NCI-H1436 (cell line): ENCODE measurements at places on chromosomes 16 and 17.

DNA sequence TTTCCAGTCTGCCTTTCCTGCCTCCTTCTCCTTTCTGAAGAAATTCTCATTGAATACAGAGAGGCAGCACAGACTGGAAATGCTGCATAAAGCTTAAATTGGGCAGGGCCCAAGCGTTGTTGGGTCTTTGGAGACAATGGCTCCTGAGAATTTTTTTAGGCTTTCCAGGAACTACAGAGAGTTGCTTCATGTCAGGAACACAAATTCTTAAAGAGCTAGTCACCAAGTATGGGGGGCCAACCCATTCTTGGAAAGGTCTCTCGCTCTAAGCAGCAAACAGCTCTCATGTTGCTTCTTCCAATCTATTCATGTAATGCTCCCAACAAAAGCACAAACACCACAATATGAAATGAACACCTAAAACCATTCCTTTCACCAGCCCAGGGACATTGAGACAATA, 6.9 kb downstream of the HNF1B start:
- DNase-seq: no peak

GRCh38 chr17:45244725-45245656, 16.9 kb downstream of the SPATA32 start:
- no peak for DNase-seq

- DNase-seq: no peak
Observed at GRCh38 chr16:82071421-82071820, 36.4 kb downstream of the HSD17B2 start.

- no peak for DNase-seq
Observed at GRCh38 chr17:13643180-13643579, 41.5 kb upstream of the HS3ST3A1 start.

- DNase-seq: no peak
Observed at GRCh38 chr17:74527756-74528155, 3.5 kb downstream of the CD300LB start.

GRCh38 chr16:72066747-72067146, 3.7 kb downstream of the HPR start:
- DNase-seq: peak; percentile 7

- no peak for DNase-seq
Observed at GRCh38 chr17:78563189-78564145, 13.7 kb downstream of the DNAH17 start.

DNA sequence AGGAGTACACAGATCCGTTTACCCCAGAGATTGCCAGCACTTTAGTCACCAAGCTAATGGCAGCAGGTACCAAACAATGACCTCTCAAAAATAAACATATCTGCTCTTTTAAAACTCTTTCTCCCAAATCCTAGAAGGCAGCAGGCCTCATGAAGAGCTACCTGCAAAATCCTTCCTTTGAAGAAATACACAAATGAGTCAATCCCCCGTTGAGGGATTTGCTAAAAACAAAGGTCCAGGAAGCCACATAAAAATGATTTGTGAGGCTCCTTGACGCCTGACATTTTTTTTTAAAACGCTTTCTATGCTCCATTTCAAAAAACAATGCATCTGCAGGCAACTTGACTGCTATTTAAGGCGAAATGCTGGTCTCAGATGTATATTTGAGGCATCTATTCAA, 58.2 kb downstream of the NACA2 start:
- peak; percentile 13 for DNase-seq

GRCh38 chr17:45342871-45343526, 26.2 kb upstream of the MAP3K14 start:
- DNase-seq: no peak

DNA sequence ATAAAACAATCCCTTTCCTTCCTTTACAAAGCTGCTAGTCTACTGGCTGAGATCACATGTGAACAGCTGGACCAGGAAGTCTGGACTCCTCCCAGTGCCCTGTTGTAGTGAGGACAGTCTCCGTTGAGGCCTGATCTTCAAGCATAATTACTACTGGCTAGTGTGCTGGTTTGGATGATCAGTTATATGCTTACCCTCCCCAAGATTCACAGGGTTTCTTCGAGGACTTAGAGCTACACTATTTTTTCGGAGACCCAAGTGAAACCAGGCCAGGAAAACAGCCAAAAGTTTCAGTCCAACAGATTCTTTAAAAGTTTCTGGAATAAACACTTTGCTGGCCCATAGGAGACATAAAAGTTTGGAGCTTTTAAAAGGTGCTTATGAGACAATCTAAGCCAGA, 194.9 kb upstream of the CDH11 start:
- no peak for DNase-seq

DNA sequence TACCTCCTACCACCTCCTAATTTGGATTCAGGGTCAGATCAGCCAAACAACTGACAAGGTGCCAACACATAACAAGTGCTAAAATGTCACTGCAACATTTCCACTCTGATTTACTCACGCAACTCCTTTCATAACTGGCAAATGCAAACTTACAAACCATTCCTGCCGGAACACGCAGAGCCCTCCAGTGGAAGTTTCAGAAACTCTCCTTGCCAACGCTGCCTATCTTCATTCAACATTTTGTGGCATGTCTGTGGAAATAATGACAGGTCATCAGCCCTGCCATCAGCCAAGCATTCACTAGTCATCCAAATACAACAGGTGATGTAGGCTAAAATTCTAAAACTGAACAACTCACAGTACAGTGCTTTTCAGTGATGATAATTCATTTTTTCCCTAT, 37.7 kb upstream of the OR3A1 start:
- DNase-seq: no peak

DNA sequence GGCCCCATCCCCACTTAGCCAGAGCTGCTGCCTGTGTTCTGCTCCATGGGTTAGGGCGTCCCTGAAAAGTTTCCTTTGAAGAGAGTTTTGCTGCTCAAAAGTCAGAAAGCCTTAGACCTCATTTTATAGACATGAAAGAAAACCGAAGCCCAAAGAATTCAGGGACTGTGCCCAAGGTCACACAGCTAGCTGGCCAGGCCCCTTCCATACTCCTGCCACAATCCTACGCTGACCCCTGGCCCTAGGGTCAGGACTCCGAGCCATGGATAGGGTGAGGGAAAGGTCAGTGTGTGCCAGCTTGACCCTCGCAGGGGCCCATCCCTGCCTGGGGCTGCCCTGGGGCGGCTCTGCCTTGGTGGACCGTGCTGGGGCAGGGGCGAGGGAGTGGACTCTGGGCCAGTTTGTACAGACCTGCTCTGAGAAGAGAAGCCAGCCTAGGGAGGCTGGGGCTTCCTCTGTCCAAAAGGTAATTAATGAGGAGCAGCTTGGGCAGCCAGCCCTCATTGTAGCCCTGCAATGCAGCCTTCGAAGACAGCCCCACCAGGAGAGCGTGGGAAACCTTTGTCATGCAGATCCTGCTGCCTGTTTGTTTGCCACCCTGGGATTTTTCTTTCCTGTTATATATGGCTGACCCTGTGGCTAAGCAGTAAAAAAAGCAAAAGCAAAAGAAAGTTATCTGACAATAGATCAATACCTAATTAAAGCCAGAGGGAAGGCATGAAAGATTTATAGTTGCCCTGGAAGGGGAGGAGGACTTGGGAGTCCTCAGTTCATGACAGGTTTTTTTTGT, 37.4 kb downstream of the RHBDL3 start:
- no peak for DNase-seq

DNA sequence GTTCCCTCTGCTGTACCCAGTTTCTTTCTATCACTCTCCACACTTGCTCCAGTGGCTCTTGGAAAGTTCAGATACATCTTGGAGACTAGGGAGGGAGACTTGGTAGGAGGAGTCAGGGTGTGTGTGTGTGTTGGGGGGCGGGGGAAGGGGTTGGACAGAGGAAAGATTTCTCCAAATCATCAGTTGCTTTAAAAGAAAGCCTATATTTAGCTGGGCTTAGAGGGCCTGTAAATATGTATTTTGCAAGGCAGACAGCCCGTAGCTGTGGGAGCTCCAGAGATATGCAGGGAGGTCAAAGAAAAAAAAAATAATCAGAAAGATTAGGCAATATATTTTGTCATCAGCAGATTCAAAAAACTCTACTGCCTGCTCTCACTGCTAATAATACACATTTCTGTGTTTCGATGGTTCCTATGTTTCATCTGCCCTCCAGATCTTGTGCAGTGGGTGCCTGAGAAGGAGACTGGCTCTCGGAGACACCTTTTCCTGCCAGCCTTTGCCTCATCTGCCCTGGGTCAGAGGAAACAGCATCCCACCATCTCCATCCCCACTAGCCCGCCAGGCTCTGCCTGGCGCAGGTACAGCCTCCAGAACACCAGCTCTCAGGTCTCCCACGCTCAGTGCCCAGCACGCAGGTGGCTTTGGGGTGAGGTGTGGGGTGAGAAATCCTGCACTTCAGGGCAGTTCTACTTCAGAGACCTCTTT, 4.8 kb upstream of the PPP1R9B start:
- no peak for DNase-seq

DNA sequence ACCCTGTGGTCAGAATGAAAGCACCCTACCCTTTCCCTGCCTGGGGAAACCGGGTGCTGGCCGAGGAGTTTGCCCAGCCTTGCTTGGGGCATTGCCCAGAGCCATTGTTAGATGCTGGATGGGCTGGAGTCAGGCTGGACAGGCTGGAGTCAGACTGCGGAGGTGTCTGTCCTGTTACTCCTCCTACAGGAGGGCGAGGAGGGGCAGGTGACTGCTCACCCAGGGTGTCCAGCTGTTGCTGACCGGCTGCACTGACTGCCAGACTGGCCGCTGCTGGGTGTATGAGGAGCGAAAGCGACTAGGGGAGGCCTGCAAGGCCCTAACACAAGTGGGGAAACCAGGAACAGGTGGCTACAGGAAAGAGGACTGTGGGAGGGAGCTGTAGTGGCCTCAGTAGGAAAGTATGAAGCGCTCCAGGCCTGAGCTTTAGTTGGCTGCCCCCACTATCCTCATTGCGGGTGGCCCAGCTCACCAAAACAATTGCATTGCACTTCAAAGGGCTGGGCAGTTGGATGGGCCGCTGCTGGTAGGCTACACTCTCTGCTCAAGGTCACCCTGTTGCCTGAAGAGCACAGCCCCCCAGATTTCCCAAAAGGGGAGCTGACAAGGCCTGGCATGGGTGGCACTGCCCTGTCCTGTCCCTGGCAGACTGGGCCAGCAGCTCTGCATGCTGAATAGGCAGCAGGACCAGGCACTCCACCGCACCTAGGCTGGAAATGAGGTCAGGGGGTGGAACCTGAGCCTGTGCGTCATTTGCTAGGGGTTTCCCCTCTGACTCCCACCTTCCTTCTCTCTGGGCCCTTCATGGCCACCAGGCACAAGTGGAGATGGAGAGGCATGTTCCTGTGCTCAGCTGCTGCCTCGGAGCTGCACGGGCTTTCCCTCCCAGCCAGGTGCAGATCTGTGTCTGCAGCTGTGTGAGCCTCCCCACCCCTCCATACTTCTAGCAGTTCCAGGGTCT, 18.4 kb downstream of the LDHD start:
- no peak for DNase-seq

- DNase-seq: no peak
Observed at GRCh38 chr16:24844101-24845030, 1.4 kb upstream of the SLC5A11 start.

GRCh38 chr16:2149630-2150417, 1.4 kb downstream of the RAB26 start:
- DNase-seq: no peak

DNA sequence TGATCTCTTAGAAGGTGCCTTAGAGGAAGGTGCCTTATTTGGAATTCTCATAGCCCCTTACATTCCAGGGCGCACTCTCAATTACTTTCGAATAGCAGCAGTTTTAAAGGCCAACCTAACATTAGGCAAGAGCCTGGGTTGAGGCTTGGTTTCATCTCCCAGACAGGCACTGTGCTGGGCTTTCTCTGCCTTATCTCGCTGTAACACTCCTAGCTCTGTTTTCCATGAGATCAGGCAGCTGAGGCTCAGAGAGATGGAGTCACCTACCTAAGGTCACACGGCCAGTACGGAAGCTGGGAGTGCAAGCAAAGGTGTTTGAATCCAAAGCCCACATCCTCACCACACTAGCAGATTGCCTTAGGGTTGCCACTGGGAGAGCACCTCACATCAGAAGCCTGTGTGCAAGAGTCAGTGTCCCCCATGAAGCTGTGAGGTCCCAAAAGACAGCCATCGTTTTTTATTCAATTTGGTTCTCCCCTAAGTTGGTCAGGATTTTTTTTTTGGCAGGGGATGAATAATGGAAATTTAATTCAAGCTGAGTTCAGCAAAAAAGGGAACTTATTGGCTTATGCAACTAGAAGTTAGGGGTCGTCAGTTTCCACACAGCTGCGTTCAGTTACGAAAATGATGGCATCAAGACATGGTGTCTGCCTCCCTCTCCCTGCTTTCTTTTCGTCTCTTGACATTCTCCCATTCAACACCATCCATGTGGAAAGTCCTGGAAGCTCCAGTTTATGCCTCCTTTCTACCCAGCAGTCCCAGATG, 206.4 kb downstream of the KATNIP start:
- no peak for DNase-seq

DNA sequence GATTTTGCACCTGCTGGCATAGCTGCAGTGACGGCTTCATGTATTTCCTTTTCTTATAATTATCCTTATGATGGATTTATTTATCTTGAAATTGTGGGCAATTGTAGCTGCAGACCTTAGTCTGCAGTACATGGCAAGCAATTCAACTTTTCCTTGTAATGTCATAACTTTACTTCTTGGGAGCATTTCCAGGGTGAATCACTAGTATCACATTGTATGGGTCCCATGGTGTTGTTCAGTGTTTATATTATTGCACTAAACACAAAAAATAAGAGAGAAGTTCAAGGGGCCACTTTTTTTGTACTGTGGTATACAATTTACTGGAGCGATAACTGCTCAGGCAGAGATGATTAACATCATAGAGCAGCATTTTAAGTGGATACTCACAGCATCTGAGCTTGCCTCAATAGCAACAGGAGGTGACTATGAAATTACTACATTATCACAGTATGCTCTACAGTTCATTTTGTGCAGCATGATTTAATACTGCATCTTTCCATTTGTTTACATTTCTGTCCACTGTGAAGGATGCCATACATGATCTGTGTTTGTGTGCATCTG, 169.5 kb downstream of the STX8 start:
- DNase-seq: no peak

- DNase-seq: no peak
Observed at GRCh38 chr16:59385959-59386358, 651.8 kb upstream of the GOT2 start.

GRCh38 chr16:62648256-62648655, 612.0 kb upstream of the CDH8 start:
- DNase-seq: no peak

DNA sequence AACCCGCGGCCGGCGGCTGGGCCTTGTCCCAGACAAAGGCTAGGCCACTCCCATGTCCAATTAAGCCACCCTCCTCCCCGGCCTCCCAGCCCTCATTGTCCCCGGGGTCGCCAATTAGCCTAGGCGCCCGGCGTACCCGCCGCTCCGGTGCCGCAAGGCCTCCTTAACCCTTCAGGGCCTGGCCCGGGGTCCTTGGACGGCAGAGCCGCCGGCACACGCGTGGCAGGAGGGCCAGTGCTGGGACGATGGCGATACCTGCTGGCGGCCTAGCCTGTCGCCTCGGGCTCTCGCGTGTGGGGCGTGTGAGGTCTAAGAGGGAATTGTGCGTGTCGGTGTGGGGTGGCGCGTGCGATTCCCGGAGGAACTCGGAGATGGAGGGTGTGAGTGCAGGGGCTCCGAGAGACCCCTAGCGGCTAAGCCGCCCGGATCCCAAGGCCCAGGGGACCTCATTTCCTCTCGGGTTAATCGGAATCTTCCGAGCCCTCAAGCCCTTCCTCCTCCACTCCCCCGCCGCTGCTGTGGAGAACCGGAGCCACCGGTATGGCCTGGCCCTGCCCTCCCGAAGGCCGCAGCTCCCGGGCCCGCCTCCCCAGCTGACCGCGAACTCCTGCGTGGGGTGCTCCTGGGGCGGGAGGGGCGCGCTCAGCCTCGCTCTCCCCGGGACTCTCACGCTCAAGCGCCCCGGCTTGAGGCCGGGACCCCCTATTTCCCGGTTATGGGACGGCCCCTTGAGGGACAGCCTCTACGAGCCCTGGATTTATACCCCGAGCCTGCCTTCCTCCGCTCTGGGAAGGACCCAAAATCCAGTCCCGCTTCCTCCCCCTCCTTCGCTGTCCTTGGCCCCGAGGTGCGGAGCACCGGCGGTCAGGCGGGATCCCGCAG, 11.9 kb downstream of the TBX2 start:
- peak; percentile 71 for DNase-seq
